H9 (cell line): ENCODE measurements at places on chromosomes 13 and 19.

DNA sequence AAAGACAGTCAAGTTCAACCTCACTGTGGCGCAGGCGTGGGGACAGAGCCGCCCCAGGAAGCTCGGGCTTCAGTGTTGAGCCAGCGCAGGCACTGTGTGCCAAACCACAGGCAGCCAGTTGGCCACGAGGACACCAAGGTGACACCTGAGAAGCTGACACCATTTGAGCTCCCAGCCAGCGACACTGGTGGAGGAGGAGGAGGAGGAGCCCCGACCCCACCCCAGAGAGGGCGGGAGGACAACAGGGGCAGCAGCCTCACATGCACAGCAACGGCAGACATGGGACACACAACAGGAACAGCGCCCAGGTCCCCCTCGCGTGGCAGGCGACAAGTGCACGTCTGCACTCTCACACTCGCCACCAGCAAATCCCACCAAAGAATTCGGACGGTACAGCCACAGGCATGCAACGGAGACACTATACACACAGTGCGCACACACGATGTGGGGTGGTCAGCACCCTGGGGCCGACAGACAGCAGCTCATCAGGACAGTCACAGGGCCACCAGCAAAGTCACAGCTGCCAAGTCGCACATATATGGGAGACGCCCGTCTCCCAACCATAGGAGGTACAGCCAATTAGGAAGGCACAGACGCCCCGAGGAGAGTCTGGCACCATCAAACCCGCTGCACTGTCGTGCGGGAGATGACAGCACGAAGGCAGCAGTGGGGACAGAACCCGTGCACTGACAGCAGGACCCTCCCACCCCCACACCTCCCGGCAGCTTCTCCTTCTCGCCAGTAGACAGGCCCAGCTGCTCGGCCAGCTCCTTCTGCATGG, 3.4 kb downstream of the EIF3G start:
- no peak for DNase-seq

GRCh38 chr13:77952276-77952675, 33.6 kb upstream of the EDNRB start:
- DNase-seq = no peak

GRCh38 chr13:67193979-67194378, 36.2 kb downstream of the PCDH9 start:
- no peak for DNase-seq

DNA sequence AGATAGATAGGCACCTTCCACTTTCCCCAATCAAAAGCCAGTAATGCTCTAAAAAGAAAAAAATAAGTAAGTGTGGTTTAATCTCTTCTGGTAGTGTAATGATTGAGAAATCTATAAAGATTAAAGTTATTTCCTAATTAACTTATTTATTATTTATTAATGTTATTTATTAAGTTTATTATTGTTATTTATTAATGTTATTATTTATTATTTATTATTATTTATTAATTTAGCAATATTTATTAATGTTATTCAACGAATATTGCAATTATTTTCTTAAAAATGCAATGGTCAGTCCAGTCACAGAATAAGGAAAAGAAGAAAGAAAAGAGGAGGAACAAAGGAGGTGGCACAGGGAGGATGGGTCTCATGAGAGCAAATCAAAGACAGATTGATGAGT, 100.7 kb downstream of the FREM2 start:
- DNase-seq = no peak

DNA sequence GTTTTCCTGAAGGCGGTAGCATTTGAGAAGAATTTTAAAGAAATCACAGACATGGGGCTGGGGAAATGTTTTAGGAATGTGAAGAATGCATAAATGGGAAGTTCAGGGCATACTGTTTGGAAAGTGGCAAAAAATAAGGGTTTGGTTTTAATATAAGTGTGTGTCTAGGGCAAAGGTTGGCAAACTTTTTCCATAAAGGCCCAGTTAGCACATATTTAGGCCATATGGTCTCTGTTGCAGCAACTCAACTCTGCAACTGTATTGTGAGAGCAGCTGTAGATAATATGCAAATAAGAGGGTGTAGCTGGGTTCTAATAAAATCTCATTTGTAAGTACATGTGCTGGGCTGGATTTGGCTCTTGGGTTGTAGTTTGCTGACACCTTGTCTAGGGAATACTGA, 521.9 kb downstream of the DIAPH3 start:
- DNase-seq = no peak

- peak; percentile 39 for DNase-seq
Observed at GRCh38 chr19:35642312-35642711, 767 bp downstream of the ETV2 start.

DNA sequence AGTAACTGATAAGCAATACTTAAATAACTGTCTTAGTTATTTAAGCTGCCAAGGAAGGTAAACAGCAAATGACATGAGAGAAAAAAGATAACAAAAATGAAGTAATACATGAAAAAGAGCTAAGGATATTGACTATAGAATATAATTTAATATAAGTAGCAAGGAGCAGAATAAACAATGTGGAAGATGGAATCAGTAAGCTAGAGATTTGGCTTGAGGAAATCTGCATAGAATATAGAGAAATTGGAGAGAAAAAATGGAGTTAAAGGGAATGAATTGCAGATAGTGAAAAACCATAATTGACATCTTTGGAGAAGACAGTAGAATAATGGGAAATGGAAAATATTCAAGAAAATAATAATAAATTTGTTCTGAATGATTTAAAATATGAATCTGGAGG, 127.1 kb downstream of the PDS5B start:
- DNase-seq = no peak

DNA sequence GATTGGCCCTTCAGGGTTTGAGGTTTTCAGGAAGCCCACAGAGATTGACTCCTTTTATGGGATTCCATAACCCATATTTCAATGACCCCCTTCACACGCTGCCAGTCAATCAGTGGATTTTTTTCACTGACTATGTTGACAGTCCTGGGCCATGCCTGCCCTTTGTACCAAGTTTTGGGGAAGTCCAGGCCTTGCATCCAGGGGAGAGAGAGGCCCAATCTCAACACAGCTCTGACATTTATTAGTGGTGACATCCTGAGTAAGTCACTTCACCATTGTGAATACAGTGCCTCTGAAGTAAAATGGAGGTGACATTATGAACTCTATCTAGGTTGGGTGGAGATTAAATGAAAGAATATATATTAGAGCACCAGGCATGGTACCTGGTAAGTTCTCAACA, 181.1 kb downstream of the NUFIP1 start:
- no peak for DNase-seq

DNA sequence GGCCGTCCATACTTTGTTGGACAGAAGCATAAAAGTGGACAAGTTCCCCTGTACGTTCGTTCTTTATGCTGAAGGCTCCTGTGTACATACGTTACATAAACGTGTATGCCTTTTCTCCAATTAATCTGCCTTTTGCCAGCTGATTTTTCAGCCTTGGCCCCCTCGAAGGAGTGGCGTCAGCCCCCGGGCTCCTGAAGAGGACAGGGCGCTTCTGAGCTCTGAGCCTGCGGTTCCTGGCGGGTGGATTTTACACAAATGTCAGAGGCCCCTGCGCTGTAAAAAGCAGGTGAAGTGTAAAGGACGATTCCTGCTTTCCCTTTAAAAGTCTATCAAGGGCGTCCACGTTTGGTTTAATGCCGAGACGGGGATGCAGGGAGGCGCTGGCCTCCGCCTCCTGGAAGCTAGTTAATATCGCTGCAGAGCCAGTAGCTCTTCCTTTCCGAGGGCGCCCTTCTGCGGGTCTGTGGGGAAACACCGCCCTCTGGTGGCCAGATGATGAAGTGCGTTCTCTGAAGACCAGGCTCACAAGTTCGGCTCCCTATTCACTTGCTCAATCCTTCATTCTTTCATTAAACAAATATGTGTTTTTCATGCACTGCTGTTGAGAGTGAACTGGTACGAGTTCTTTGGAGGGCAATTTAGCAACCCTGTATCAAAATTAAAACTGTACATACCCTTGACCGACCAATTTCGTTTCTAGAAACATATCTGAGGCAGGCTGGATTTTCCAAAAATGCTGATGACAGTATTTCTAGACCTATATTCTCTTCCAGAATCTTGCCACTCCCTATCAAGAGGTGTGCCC, 62.0 kb downstream of the GPR12 start:
- peak; percentile 90 for DNase-seq

DNA sequence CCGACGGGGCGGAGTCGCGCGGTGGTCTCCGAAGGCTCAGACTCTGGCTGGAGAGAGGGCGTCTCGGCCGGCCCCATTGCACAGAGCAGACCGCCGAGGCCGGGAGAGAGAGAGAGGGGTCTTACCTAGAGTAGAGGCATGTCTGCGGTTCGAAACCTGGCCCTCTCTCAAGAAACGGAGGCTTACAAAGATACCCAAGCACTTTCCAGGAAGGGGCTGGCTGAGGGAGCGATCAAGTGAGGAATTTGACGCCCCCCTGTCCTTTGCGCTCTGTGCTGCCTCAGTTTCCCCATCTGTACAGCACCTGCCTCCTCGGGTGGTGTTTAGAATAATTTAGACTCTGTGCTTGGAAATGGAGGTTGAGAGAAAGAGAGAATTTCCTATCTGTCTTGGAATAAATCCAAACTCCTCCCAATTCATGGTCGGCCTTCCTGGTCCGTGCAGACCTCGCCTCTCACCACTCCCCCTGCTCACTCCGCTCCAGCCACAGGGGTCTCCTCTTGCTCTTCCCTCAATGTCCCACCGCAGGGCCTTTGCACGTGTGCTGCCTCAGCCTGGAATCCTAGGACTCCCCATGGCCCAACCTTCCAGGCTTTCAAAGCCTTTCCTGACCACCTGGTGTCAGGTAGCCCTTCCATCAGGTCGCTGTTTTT, 658 bp upstream of the ISOC2 start:
- no peak for DNase-seq

DNA sequence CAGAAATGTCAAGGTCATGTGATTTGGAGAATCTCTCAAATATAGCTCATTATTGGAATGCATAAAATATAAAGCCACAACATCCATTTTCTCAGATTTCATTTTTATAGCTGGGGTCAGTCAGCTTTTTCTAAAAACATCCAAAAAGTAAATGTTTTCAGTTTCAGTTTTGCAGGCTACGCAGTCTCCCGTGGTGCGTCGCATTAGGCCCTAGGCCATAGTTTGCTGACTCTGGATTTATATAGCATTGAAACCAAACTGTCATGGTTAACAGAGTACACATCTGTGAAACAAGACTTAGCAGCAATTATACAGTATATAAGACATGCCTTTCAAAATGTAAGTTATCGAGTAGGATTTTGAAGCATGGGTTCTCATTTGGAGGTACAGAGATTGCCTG, 140.0 kb downstream of the IRS2 start:
- DNase-seq = no peak

GRCh38 chr13:98144801-98145350, 2.0 kb downstream of the FARP1 start:
- DNase-seq = peak; percentile 41

GRCh38 chr13:29907670-29908069, 57.3 kb upstream of the UBL3 start:
- DNase-seq = no peak

GRCh38 chr13:30808600-30808999, 73.3 kb downstream of the ALOX5AP start:
- DNase-seq = no peak

GRCh38 chr19:38234615-38235014, 10.6 kb upstream of the DPF1 start:
- no peak for DNase-seq

GRCh38 chr19:28322491-28322890, 890.5 kb downstream of the UQCRFS1 start:
- no peak for DNase-seq

- no peak for DNase-seq
Observed at GRCh38 chr13:74794147-74794546, 659.9 kb upstream of the KLF12 start.

DNA sequence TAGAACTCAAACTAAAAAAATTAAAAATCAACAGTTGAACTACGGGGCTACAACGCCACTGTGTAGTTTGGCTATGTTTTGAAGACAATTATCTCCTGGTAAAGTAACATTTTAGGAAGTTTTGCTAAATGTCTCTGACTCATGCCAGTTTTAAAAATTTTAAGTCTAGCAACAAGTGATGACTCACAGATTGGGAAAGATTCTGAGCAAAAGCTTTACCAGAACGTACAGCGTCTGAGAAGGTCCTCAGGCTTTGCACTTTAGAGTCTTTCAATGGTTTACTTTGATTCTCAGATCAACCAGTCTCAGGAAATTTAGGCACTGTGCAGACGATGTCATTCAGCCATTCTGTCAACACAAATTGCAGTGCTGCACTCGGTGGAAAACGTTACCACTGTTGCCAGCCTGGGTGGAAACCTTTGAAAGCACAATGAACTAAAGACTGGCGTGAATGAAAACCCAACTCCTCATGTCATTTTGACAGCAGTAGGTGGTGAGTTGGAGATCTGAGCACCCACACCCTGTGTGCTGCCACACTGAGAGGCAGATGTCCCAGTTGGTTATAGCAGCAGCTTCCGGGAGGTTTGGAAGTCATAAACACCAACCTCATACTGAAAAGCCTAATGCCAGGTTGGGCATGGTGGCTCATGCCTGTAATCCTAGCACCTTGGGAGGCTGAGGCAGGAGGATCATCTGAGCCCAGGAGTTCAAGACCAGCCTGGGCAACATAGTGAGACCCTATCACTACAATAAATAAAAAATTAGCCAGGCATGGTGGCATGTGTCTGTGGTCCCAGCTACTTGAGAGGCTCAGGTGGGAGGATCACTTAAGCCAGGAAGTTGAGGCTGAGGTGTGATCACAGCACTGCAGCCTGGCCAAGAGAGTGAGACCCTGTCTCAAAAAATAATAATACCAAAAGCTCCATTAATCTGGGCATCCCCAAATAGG, 6.3 kb upstream of the WTIP start:
- DNase-seq = no peak

- no peak for DNase-seq
Observed at GRCh38 chr13:66098931-66099628, 1131.1 kb downstream of the PCDH9 start.

GRCh38 chr19:7534531-7535046, 928 bp upstream of the PNPLA6 start:
- DNase-seq = peak; percentile 85
